Activated CD4-positive, alpha-beta memory T cell treated with anti-CD3 and anti-CD28 coated beads for 36 hours (primary cell): ENCODE measurements at places on chromosomes 11 and 22. TPM values are rescaled to one million over a fixed set of nuclear protein-coding genes. Genes with fewer than 3 reads are reported as not detected.

APOBEC3H gene
- total RNA-seq, result 23.6 TPM

TTC28 gene
- 0.59 TPM for total RNA-seq

PELI3 gene
- 7.0 TPM for total RNA-seq

KREMEN1 gene
- 0.31 TPM for total RNA-seq

C11orf86 gene
- total RNA-seq, result not detected

PHOX2A gene
- total RNA-seq, result not detected

TMPRSS4 gene
- not detected for total RNA-seq

DRD4 gene
- total RNA-seq, result 0.21 TPM

TMEM86A gene
- 0.65 TPM for total RNA-seq

YAP1 gene
- total RNA-seq, result 0.24 TPM

ADM2 gene
- total RNA-seq, result 7.4 TPM

CD59 gene
- 79.4 TPM for total RNA-seq

MEI1 gene
- 51.3 TPM for total RNA-seq

OR52N4 gene
- 0.29 TPM for total RNA-seq

CLNS1A gene
- total RNA-seq, result 200 TPM

DDX25 gene
- not detected for total RNA-seq

USH1C gene
- not detected for total RNA-seq

OR10D3 gene
- not detected for total RNA-seq

BTG4 gene
- total RNA-seq, result not detected

APLNR gene
- not detected for total RNA-seq

DGCR6 gene
- total RNA-seq, result 0.80 TPM

C2CD3 gene
- 24.7 TPM for total RNA-seq

SCGB1D2 gene
- total RNA-seq, result not detected

L3MBTL2 gene
- total RNA-seq, result 31.0 TPM

RHOD gene
- 0.87 TPM for total RNA-seq

SHISA8 gene
- 1.1 TPM for total RNA-seq

OR5M3 gene
- not detected for total RNA-seq

ANO1 gene
- total RNA-seq, result not detected

OAF gene
- total RNA-seq, result 0.90 TPM

PTPRCAP gene
- 97.4 TPM for total RNA-seq

RAB39A gene
- 0.71 TPM for total RNA-seq

BBS1 gene
- total RNA-seq, result 11.1 TPM

TMPRSS13 gene
- 2.6 TPM for total RNA-seq

CCDC81 gene
- total RNA-seq, result 0.83 TPM

FREY1 gene
- total RNA-seq, result 0.88 TPM

GUCY1A2 gene
- total RNA-seq, result not detected

SMIM35 gene
- total RNA-seq, result 0.40 TPM

IFITM10 gene
- 0.27 TPM for total RNA-seq

JRKL gene
- 15.4 TPM for total RNA-seq

ART5 gene
- not detected for total RNA-seq

MMP11 gene
- total RNA-seq, result 0.70 TPM

OLFML1 gene
- not detected for total RNA-seq
